ENCODE measurements at places on chromosomes 11 and 22.
A peak's percentile ranks its signal among the peaks of the same experiment; 100 is the strongest.

GRCh38 chr22:36221799-36222751 lies 17.3 kb downstream of the APOL2 start:
- no peak for DNase-seq

DNA sequence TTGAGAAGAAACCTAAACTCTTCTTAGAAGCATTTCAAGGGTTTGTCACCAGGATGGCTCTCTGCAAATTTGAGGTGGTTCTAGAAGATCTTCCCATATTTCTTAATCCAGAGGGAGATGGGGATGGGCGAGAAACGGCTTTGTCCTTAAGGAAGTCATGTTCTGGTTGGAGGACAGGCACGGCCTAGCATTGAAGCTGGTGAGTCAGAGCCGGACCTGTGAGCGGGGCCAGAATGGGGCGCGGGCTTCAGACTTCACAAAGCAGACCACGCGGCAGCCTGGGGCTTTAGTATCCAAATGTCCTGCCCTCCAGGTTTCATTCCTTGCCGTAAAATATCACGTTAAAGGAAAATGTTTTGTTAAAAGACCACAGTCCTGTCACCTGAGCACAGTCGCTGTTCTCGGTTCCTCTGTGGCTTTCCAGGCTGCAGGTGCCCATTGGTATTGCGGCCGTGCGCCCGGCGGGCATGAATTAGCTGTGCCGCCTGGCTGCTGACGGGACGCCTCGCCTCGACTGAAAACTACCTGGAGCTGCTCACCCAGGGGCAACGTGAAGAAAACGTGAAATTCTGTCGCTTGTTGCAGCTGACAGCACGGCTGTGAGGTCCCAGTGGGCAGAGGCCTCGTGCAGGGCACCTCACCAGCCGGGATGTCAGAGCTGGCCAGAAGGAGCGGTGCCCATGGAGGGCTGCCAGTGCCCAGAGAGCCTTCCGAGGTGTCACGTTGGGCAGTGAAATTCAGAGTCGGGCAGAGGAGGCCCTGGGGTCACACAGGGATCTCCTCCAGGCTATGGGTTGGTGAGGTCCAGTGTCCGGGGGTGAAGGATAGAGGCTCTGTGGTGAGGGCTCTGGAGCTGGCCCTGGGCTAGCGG lies 59.0 kb downstream of the LRP5 start:
- peak; percentile 63 for DNase-seq

DNA sequence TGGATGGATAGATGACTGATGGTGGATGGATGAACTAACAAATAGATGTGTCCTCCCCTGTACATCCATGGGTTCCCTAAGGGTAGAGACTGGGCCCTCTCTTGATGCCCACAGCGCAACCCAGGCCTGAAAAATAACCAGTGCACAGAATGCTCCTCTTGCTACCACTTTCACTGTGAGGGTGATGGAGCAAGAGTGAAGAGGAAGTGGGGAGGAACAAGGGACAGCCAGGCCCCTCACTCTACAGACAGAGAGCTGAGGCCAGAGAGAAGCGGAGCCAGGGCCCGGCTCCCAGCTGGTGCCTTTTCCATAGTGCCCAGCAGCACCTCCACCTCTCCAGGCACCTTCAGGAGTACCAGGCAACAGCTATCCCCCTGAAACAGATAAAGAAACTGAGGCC lies 67.7 kb downstream of the THAP12 start:
- no peak for DNase-seq

DNA sequence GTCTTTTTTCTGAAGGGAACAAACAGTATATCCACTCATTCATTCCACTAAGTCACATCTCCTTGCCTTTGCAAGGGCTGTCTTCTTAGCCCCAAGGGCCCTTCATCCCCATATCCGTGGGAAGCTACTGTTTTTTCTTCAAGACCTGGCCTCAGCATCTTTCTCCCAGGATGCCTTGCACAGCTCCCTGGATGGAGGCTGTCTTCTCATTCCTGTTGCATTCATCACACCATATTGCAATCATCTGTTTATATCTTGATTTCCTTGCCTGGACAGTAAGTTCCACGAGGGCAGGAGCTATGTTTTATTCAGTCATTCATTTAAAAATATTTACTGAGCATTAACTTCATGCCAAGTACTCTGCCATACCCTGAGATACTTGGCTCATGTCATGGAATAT lies 29.3 kb upstream of the NECTIN1 start:
- no peak for DNase-seq

DNA sequence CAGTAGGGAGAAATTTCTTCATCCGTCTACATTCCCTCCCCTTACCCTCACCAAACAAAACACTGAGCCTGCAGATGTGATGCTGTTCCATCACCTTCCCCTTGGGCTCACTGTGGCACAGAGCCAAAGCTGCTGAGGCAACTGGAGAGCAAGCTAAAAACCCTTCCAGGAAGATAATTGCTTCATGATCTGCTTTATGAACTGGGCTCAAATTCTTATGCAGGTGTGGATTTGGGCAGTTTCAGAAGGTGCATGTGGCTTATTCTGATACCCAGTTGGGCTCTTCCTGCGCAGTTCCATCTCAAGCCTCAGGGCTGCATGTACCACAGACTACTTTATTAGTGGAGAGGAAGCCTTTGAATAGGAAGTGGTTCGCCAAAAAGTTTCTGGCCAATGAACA lies 58.3 kb downstream of the AAMDC start:
- no peak for DNase-seq

DNA sequence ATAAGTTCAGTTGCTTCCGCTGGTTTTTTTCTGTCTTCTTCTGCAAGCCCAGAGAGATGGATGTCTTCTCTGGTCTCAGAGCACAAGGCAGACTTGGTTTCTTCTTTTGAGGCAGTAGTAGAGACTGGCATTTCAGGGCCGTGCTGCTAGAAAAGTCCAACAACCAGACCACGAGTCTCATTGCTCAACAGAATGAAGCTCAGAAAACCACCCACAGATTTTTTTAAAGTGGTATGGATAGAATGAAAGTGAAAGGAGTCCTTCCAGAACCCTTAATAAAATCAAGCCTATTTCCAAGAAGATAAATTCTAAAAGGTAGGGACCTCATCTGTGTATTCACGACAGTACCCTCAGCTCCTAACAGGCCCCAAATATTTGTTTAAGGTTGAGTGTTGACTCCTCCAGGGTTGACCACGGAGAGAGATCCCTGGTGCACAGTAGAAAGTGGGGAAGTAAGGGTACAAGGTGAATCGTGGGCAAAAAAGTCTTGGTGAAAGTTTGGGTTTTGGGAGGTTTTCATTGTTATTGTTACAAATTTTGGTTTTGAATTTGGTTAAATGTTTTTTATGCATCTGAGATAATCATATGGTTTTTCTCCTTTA lies 43.6 kb upstream of the DDX6 start:
- no peak for DNase-seq

DNA sequence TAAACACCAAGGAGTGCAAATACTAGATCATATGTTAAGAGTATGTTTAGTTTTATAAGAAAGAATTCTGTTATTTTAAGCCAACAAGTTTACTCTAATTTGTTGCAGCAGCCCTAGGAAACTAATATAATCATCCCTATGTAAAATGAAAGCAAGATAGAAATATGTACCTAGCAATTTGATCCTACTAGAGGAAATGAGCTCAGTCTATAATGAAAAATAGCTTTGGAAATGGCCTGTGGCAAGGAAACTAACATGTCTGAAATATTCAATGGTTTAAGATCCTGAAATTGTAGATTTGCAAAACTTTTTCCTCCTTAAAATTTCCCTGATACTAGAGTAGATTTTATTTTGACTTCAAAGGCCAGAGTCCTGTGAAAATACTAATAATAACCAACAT lies 112.7 kb upstream of the SLC5A12 start:
- no peak for DNase-seq

GRCh38 chr11:65558002-65558929 lies at the start of gene LTBP3:
Gene LTBP3, minus strand, starts transcription at chr11:65558359. Its CDS starts 400 bp downstream, at chr11:65557959.
- DNase-seq = no peak

DNA sequence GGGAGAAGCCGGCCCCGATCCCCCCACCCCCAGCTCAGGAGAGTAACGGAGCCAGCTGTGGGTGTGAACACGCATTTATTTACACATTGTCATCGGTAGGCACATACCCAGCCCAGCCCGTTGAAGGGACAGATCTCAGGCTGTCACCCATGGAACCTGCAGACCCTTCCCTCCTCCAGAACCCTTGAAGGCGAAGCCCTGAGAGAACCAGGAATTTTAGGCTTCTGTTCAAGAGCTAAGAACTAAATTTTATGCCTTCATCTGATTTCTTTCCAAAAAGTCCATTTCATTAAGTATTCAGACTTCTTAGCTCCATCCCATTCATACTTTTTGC lies 379 bp upstream of the BRMS1 start:
- DNase-seq = no peak

DNA sequence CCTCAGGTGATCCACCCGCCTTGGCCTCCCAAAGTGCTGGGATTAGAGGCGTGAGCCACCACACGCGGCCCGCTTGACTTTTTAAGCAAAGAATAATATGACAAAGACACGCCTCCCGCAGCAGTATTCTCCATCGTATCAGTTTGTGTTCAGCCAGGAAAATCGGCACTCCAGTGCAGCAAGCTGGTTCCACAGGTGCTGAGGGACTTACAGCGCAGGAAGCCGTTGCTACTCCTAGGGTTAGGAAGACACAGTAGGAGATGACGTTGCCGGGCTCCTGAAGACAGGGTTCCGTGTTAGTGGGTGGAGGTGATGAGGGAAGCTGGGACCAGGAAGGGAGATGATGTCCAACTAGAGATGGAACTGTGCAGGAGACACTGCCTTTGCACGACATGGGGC lies 65.8 kb upstream of the CECR2 start:
- no peak for DNase-seq

DNA sequence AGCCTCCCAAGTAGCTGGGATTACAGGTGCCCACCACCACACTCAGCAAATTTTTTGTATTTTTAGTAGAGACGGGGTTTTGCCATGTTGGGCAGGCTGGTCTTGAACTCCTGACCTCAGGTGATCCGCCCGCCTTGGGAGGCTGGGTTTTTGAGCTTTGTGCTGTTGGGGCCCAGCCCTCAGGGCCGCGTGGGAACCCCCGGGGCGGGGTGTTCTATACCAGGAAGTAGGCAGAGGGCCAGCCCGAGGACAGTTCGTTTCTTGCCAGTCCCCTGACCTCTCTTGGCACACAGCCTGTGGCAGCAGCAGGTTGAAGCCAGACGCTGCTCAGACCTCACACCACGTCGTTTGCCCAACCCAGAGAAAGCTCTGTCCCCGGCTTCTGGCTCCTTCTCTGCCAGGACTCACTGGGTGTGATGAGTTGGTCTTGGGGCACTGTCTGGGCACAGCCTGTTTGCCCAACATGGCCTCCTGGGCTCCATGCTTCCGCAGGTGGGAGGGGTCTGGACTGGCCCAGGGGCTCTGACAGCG lies 24.9 kb upstream of the CHKA start:
- DNase-seq = no peak

DNA sequence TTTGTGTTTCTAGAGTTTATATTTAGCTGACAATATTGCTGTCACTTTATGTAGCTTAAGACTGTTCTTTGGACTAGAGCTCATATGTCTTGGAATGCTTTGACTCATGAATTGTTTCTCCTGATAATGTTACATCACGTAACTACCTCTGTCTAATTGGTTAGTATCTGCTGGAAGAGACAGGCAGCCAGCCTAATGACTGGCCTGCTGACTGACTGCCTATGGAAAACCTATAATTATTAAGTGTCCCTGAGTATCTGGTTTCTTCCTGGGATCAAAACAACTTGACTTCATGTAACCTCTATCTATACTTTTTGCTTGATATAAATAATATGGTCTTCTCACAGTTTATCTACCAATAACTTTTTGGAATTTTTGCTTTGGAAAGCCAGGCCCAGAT lies 9.4 kb downstream of the SOX6 start:
- DNase-seq = peak; percentile 14

- DNase-seq = no peak
Observed at GRCh38 chr22:50134481-50134880, 36.0 kb upstream of the PANX2 start.

GRCh38 chr11:96054870-96055705 lies 131.2 kb upstream of the MTMR2 start:
- DNase-seq = peak; percentile 48

- DNase-seq = no peak
Observed at GRCh38 chr22:36900225-36900624, 13.2 kb upstream of the CSF2RB start.

DNA sequence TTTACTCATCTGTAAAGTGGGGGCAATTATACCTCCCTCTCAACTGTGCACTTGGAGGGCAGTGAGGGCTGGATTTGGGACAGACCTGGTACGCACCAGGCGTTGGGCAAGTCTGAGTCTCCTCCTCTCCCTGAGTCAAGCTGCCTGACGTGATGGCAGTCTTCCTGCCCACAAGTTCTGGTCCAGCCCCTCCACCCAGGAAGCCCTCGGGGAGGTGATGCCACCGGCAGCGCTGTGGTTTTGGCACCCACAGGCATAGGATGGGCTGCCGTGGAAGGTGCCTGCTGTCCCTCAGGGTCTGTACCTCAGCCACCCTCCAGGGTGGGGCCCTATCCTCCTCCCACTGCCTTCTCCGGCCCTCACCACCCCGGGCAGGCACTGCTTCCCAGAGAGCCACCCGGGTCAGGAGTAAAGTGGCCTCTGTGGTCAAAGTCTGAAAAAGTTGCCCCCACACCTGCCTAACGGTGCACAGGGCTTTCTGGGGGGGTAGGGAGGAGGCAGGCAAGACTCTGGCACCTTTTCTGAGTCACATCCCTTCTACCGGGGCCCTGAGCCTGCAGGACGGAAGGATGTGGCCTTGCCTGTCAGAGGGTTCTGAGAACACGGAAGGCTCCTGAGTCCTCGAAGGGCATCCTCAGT lies 6.5 kb upstream of the APOBEC3H start:
- DNase-seq = no peak

DNA sequence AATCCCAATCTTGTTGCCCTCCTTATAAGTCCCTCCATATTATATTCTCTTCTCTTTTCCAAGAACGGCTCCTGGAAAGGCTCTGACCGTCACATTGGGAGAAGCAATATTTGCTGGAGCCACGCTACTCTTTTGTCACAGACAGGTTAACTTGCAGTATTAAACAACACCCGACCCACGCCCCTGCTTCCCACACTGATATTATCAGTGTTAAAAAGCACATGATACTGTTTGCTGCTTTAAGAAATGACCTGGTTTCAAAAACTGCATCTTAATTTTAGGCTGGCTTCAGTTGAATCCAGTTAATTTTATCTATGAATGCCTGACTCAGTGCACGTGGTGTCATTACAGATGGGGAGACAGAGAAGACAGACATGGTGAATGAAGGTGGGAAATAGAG lies 3.1 kb downstream of the FLI1 start:
- no peak for DNase-seq

Measured in retinal pigment epithelial cell (primary cell).